ENCODE measurements at places on chromosomes 1 and 21.

DNA sequence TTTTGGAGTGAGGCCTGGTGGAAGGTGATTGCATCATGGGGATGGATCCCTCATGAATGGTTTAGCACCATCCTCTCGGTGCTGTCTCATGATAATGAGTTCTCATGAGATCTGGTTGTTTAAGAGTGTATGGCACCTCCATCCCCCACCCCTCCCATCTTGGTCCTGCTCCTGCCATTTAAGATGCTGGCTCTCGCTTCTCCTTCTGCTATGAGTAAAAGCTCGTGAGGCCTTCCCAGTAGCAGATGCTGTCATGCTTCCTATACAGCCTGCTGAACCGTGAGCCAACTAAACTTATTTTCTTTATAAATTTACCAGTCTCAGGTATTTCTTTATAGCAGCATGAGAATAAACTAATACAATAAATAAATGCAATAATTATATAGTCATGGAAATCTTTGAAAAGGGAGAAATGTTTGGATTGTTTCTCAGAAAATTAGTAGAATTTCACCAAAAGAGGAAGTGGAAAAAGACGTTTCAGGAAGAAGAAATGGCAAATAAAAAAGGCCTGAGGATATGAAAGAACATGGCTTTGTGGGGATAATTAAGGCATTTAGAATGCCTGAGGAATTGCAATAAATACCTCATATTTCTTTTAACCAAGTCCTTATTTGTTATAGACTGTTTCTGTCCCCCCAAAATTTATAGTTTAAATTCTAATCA, 451.2 kb upstream of the ADGRL4 start:
- DNase-seq = no peak

GRCh38 chr1:14835725-14836124, 237.2 kb downstream of the KAZN start:
- DNase-seq = no peak

- DNase-seq = no peak
Measured at GRCh38 chr1:225707824-225708223, 54.9 kb upstream of the ENAH start.

DNA sequence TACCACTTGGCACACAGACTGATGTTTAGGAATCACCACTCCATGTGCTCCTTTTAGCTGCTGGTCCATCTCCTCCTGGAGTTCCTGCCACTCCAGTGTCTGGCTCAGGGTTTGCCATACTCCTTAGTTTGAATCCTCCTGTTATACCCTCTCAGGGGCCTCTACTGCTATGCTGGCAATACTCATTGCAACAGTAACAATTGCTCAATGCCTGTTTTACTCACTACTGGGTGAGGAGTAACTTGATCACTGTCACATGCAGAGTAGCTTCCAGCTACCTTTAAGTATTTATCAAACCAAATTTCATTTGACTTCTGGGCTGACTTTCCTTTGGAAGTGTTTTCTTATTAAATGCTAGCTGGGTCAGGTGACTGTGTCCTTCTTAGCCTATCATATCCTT, 107.2 kb upstream of the WLS start:
- no peak for DNase-seq

DNA sequence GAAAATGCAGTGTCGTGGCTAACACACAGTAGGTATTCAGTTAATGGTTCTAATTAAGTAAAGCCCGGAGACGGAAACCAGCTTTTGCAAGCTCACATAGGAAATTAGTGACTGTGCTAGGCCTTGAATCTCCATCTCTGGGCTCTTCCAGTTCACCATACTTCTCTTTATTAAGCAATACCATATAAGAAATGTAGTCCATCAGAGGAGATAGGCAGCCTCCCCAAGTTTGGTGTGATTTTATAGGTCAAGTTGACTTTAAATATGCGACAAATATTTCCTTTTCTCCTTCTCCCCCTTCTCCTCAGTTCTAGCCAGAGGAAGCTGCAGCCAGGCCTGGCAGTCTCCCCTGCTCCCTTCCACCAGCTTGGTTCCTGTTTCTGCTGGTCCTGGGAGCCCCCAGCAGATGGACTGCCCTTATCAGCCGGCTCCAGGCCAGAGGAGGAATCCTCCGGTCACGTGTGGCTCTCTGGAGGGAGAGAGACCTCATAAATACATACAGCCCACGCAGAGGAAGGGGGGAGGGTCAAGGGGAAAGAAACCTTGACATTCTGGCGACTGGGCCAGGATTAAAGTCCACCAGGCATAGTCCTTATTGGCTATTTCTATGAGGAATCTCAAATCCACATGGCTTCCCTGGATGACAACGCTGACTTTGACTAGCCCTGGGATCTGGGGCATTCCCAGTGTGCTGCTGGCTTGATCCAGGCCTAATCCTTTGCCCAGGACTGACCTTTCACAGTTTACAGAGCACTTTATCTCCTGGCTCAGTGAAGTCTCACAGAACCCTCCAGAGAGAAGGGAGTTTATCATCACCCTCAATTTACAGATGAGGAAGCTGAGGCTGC, 115.1 kb upstream of the JUN start:
- DNase-seq = no peak

GRCh38 chr1:182335771-182336566, 55.6 kb downstream of the GLUL start:
- DNase-seq = no peak

GRCh38 chr1:158711098-158711497, 9.4 kb downstream of the OR6K3 start:
- no peak for DNase-seq

GRCh38 chr1:50847303-50847702, 112.8 kb downstream of the FAF1 start:
- DNase-seq = no peak

GRCh38 chr21:15029077-15029476, 35.7 kb downstream of the NRIP1 start:
- DNase-seq = no peak

DNA sequence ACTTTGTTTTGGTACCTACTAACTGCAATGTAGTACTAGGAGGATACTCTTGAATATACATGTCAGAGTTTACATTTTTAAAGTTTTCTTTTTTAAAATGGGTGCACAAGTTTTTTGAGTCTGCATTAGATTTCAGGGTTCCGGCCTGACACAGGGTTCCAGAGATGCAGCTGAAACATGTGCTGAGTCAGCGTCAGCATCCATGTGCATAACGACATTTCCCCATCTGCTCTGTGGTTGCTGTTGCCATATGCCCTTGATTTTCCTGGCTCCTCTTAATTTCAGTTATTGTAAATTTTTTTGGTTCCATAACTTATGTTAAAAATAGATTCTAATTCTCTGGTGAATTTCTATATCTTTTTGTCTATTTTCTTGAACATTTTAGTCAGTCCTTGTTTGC, 12.3 kb upstream of the METTL13 start:
- DNase-seq = no peak

- DNase-seq = no peak
Measured at GRCh38 chr1:244376126-244376525, 75.6 kb downstream of the ADSS2 start.

DNA sequence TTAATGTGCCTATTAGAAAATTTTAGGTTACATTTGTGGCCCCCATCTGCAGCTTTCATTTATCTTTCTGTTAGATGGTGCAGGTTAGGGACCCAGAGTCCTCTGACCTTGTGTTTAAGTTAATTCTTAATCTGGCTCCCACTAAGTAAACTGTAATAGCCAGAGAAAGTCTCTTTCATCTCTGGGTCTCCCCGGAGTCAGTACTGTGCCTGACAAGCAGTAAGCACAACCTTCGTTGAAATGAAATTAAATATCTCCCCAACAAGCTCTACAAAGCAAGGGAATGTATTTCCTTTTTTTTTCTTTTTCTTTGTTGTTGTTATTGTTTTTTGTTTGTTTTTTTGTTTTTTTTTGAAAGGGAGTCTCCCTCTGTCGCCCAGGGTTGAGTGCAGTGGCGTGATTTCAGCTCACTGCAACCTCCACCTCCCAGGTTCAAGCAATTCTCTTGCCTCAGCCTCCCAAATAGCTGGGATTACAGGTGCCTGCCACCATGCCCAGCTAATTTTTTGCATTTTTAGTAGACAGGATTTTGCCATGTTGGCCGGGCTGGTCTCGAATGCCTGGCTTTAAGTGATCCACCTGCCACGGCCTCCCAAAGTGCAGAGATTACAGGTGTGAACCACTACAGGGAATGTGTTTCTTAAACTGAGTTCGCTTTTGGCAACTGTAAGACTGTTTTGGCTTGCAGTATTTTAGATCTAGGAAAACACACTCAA, 81.6 kb downstream of the HHIPL2 start:
- DNase-seq = no peak

DNA sequence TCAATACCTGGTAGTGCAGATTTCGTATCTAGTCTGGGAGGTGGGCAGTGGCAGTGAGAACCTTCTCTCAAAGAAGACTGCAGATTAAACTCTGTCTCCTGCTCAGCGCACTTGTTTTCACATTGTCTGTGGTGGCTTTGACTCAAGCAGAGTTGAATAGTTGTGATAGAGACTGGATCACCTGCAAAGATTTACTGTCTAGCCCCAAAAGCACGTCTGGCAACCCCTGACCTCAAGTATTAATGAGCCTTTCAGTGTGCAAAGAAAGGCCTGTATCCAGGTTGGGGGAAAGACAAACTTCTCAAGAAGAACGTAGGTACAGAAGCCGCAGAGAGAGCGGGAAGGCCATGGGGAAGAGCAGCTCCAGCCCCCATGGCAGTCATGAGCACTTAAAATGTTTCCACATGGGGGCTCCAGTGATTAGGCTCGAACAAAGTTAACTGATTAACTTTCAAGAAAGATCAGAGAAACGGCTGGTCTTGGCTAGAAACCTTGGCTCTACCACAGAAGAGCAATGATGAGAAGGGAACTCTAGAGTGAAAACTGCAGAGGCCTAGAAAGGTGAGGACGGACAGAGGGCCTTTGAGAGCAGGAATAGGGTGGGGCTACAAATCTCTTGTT, 15.2 kb downstream of the HENMT1 start:
- no peak for DNase-seq

GRCh38 chr1:43547538-43548072, 16.9 kb downstream of the PTPRF start:
- no peak for DNase-seq

- DNase-seq = no peak
Measured at GRCh38 chr1:241934201-241934848, 23.2 kb upstream of the BECN2 start.

GRCh38 chr1:4613606-4614370, 40.6 kb upstream of the AJAP1 start:
- no peak for DNase-seq

DNA sequence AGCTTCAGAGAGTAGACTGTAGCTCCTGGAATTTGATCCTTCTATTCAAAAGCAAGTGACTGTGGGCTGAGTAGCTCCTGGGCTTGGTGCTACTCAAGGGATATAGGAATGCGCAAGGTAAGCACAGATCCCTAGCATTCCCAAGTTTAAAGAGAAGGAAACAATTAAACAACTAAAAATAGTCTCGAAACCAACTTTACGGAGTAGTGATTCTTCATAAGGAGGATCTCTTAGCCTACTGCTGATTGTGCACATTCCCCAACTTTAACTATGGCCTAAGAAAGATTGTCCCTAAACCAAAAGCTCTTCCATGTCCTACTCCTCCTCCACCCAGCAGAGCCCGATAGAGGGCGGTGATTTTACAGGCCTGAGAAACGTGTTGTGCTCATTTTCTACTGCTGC, 226.5 kb upstream of the CAMK1G start:
- no peak for DNase-seq

- no peak for DNase-seq
Measured at GRCh38 chr21:29860346-29860745, 79.5 kb downstream of the GRIK1 start.

- no peak for DNase-seq
Measured at GRCh38 chr1:158025576-158026230, 32.3 kb downstream of the KIRREL1 start.

- DNase-seq = no peak
Measured at GRCh38 chr21:42367367-42368165, 1.2 kb upstream of the TFF1 start.

- peak; percentile 79 for DNase-seq
Measured at GRCh38 chr1:108661030-108661609, at the start of gene HENMT1. HENMT1 (minus strand) TSS chr1:108661093; CDS start chr1:108659884, 1,209 bp downstream.

GRCh38 chr1:208682664-208683013, 438.5 kb upstream of the PLXNA2 start:
- no peak for DNase-seq

DNA sequence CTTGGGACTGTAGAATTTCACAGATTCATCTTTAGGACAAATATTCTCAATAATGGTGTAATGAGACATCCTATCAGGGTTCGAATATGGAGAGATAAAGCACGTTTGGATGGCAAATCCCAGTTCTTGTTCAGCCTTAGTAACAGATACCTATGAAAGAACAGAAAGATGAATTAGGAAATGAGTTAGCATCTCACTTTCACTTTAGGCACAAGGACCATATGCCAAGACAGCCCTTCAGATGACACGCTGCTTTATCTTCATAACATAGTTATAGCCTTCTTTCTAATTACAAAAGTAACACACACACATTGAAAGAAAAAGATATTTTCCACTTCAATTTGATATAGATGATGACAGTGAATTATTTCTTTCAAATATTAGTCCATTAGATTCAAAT, 173.6 kb downstream of the TGFBR3 start:
- no peak for DNase-seq

DNA sequence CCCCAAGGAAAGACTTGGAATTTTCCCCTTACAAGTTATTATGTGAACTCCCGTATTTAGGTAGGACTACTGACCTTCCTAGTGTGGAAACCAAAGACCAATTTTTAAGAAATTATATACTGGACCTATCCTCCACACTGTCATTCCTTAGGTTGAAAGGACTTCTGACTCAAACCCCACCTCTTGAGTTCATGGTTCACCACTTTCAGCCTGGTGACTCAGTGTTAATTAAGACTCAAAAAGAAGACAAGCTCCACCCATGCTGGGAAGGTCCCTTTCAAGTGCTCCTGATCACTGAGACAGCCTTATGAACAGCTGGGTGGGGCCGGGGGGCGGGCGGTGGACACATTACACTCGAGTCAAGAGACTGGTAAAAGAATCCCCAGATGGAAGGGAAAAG, 113.2 kb downstream of the LRRC53 start:
- DNase-seq = peak; percentile 11

DNA sequence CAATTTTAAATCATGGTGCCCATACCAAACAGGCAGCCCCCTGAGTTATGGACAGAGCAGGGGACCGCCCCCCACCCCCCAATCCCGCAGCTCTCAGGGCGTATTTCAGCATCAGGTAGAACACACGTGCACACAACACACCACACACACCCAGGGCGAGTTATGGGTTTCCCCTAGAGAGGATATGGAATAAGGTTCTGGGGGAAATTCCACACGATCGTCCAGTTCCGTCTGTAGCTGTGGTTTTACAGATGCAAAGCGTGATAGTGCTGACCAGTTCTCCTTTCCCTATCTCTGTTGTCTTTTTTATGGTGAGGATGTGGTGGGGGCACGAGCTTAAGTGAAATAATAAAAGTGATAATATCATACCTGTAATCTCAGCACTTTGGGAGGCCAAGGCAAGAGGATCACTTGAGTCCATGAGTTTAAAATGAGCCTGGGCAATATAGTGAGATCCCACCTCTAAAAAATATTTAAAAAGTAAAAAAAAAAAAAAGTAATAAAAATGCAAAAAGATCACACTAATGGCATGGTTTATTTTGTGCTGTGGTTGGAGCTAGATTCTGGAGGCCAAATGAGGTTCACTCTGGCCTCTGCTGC, 25.1 kb downstream of the C2CD2 start:
- peak; percentile 65 for DNase-seq

GRCh38 chr1:79235301-79236002, 228.9 kb upstream of the ADGRL4 start:
- no peak for DNase-seq

- no peak for DNase-seq
Measured at GRCh38 chr1:211483896-211484612, 7.9 kb downstream of the RD3 start.

- DNase-seq = no peak
Measured at GRCh38 chr21:44760376-44760775, 41.2 kb downstream of the UBE2G2 start.

GRCh38 chr1:105137543-105138457, 1388.1 kb downstream of the AMY1C start:
- DNase-seq = peak; percentile 18

All from GM10248 (cell line).